ENCODE measurements at places on chromosomes 5 and 9.

DNA sequence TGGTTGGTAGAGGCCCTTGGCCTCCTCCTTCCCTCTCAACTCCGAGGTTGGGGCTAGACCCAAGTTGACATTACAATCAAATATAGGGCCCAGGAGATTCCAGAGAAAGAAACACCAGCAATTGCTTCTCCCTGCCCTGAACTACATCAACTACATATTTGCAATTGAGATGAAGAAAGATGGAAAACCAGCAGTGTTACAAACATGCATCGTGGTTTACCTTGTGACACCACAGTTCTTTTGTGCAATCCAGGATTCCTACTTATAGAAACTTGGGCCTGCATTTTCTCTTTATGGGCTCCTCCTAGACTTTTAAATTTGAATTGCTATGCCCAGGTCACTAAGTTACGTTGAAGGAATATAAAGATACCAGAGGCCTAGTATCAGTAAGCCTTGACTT is 126.7 kb downstream of the DCP2 start:
- no peak for DNase-seq

DNA sequence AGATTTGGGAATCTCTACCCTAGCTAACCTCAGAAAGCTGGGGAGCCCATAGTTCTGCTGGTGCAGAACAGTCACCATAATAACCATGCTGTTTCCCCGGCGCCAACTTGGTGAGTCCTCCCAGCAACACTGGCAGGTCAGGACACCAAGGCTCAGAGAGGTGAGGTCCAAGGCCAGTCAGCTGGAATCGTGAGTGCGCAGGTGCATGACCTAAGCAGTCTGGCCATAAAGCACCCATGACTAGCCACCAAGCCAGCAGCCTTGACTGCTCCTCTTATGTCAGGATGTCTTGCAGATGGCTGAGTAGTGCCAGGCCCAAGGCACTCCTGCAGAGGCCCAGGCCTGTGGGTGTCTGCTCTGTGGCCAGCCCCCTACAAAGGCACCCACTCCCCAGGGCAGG is 2.6 kb downstream of the RNF44 start:
- no peak for DNase-seq

- DNase-seq: no peak
Measured at GRCh38 chr5:38585816-38586215, 29.4 kb upstream of the LIFR start.

- DNase-seq: no peak
Measured at GRCh38 chr5:16565118-16565517, 51.7 kb downstream of the RETREG1 start.

DNA sequence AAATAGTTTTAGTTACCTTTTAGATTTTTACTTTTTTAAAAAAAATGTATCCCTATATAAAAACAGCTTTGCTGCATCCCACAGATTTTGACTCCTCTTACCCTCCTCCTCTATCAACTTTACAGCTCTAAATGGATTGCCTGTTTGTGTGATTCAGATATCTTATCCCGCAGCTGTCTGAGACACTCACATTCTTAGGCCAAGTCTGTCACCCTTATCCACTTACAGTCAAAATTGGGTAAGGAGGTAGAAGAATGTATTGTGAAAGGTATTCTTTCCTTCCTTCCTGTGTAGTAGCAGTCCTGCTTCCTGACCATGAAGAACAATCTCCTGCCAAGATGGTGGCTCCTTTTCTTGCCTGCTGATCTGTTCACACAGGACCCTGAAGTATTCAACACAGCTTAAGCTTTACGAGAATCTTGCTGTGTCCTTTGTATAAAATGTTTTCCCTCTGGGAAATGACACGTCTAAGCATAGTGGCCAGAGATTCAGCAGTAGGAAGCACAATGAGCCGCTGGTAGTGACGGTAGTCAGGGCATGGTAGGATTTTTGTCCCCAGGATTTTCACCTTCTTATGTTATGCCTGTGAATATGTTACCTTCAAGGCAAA is 67.7 kb upstream of the ST8SIA4 start:
- no peak for DNase-seq

GRCh38 chr5:134273642-134274395 is 47.9 kb upstream of the PPP2CA start:
- DNase-seq: no peak

- DNase-seq: no peak
Measured at GRCh38 chr5:140563596-140563995, 802 bp downstream of the APBB3 start.

Data from islet precursor cell (in vitro differentiated cells).